ENCODE measurements at places on chromosomes 5 and 9.

DNA sequence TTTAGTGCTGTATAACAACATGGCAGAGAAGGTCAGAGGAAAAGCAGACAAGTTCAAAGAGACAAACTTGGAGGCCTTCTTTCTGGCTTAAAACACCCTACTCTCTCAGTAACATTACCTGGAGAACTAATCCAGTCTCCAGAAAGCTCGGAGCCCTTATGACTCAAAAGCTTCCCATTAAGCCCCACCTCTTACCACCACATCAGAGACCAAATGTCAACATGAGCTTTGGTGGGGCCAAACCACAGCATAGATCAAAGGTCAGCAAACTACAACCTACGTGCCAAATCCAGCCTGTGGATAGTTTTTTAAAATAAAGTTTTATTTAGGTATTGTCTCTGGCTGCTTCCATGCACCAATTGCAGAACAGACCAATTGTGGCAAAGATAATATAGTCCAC is 589.9 kb downstream of the DNAH5 start:
- DNase-seq: peak; percentile 28

- no peak for DNase-seq
These were observed 26.0 kb upstream of the SLC2A8 start for GRCh38 chr9:127370672-127371648.

DNA sequence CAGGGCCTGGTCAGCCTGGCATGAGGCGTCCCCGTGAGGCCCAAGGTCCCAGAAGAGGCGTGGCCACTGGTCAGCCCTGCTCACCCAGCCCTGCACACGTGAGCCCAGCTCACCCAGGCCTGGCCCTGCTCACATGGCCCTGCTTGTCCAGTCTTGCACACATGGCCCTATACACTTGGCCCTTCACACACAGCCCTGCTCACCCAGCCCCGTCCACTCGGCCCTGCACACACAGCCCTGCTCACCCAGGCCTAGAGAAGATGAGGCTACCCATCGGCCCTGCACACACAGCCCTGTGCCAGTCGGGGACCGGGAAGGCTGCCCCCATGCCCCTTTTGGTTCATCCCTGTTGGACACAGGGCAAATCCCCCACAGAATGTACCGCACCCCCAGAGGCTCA is 28.4 kb downstream of the ZDHHC11B start:
- DNase-seq: no peak

DNA sequence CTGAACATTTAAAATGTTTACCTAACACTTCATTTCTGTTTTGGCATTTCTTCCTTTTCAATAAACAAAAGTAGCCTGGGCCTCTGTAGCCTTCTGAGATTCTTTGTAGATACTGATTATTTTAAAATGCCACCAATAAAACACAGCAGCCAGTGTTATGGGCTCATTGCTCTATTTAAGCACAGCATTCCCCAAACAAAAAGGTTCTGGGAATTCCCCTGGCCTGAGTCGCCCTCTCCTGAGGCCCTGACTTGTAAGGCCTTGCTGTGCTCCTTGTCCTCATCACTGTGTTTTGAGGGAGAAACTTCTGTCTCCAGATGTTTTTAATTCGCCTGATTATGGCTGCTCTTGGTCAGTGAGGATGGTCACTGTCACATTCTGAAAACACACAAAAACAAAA is 33.0 kb upstream of the CTXN3 start:
- no peak for DNase-seq

DNA sequence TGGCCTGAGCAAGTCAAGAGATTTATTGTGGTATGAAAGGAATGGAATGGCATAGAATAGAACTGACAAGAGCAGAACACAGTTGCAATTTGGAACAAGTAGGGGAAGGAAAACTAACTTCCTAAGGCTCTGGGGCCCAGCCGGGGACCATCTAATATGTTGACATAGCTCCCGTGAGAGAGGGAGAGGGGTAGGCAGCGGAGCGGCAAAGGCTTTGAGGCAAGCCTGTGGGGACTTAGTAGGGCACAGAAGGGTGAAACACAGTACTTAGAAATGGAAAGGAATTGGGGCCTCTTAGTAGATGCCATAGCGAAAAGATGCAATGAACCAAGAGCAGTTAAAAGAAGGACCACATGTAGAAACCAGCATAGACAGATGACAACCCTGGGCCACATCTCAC is 11.8 kb upstream of the GNA14 start:
- no peak for DNase-seq

GRCh38 chr5:861442-862366 is 10.9 kb upstream of the ZDHHC11 start:
- no peak for DNase-seq

DNA sequence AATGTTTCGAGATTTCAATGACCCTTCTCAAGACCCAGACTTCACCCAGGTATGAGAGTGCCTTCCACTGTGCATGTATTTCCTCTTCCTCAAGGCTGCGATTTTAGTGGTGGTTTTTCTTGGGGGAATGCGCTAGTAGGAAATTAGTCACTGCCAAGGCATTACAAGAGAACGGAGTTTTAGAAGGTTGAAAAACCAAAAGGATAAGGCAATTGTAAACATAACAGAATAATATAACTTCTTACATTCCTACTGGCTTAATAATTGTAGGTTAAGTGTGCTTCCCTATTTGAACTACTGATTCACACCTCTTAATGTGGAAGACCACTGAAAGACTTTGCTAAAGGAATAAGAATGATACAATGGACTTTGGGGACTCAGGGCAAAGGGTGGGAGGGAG is 38.9 kb downstream of the ACO1 start:
- DNase-seq: no peak

DNA sequence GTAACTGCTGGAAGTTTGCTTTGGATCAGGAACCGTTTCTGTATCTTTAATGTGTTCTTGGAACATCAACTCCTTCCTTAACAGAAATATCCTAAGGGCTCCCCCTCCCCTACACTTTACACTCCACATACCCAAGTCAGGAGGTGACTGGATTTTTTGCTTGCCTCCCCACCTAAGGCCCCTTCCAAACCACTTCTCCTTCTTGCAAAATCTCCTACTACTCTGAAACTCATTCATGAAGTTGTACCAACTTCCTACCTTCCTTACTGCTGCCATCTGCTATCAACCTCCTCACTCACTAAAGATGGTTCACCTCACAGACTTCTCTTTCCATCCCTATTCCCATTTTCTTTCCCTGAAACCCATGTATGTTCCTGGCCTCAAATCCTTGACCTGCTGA is 16.1 kb downstream of the TXN start:
- no peak for DNase-seq

DNA sequence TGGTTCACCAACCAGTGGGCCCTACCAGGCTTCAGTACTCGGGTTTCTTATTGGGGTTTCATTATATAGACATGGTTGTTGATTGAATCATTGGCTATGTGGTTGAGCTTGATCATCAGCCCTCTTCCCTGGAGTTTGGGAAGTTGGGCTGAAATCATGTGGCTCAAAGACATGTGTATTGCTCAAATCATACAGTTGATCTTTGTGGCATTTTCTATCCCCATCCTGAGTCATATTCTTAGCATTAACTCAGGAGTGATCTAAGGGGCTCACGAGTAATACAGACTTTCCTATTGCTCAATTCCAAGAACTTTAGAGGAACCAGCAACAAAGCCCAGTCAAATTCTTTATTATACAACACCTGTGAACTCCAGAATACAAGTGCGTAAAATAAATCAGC is 66.2 kb downstream of the SMC5 start:
- no peak for DNase-seq

DNA sequence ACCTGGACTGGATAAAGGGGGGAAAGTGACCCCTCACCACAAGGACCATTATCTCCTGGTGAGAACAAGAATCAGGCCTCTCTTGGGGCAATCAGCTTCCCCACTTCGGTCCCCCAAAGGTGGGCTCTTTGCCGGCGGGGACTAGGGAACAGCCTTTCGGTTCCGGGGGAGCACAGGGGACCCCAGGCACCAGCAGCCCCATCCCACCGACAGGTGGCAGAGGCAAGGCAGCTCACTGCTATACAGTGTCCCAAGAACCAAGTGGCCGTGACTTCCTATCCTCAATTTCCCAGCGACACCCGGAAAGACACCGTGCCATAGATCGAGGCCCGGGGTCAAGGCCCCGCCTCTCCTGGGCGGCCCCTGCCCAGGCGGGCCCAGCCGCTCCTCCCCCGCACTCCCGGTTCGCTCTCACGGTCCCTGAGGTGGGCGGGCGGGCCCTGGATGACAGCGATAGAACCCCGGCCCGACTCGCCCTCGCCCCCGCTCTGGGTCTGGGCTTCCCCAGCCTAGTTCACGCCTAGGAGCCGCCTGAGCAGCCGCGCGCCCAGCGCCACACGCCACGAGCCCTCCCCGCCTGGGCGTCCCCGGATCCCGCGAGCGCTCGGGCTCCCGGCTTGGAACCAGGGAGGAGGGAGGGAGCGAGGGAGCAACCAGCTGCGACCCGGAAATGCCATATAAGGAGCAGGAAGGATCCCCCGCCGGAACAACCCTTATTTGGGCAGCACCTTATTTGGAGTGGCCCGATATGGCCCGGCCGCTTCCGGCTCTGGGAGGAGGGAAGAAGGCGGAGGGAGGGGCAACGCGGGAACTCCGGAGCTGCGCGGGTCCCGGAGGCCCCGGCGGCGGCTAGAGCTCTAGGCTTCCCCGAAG is 655 bp upstream of the EGR1 start:
- DNase-seq: peak; percentile 98

DNA sequence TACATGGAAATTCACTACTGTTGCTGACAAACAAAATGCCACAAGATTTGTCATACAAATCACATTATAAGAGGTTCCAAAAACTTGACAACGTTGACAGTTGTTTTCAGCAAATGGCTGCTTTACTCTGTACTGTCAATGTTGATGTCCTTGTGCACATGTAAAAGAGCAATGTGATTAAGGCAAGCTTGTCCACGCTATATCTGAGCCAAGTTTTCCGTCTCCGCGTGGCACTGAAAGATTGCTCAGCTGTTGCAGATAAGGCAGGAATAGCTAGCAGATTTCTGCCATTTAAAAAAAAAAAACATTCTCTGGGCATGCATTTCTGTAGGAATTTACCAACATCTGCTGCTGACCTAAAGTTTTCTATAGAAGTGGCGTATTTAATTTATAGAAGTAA is 46.4 kb upstream of the MEF2C start:
- DNase-seq: no peak

DNA sequence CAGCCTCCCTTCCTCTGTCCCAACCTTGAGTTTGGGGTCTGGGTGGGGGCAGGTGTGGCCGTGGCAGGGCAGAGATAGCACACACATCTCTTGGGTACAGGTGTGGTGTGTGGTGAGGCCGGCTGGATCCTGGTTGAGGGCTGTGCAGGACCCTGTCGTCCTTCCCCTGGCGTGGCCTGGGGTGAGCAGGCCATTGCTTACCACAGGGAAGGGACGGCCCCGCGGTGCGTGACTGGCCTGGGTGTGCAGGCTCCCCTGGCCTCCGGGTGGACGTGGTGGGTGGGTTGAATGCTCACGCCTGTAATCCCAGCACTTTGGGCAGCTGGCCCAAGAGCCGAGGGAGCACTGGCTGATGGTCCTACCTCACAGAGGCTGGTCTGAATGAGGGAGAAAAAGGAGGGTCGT is 1.2 kb downstream of the ARRDC1 start:
- DNase-seq: no peak

- no peak for DNase-seq
These were observed 2.5 kb downstream of the GPBP1 start for GRCh38 chr5:57176350-57176857.

GRCh38 chr9:96071815-96072124 is 196.3 kb downstream of the ERCC6L2 start:
- DNase-seq: no peak

GRCh38 chr5:51001227-51001923 is 334.9 kb downstream of the PARP8 start:
- no peak for DNase-seq

DNA sequence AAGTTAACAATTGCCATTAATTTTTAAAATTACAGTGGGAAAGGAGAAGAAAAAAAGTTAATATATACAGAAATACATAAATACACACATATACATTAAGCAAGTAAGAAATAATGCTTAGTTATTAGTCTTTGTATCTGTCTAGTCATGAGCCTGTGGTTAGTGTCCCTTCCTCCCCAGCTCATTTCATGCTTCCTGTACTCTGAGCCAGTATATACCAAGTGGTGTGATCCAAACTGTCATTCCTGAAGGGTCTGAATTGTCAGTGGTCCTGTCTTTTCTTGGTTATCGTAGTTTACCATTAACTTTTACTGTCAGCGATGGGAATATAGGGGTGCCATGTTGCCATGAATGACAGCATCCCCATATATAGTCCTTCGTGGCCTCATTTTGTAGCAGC is 24.2 kb upstream of the STOM start:
- DNase-seq: no peak

- DNase-seq: no peak
These were observed 218.1 kb downstream of the CETN3 start for GRCh38 chr5:90191352-90192045.

DNA sequence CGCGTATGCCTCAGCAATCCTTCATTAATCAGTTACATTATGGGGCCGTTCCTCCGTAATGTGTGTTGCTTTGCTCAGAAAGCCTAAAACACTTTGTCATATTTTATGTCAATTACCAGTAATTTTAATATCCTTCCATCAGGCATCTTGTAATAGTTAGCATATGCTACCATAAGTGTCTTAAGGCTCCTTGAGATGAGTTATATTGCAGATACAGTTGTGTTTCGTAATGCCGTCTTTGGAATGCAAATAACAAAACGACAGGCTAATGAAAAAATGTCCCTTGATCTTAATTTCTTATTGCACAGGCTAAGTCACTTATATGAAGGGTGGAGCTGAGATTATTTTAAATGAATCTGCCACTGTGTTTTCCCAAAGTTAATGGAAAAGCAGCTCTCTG is 50.5 kb downstream of the TBCA start:
- DNase-seq: no peak

DNA sequence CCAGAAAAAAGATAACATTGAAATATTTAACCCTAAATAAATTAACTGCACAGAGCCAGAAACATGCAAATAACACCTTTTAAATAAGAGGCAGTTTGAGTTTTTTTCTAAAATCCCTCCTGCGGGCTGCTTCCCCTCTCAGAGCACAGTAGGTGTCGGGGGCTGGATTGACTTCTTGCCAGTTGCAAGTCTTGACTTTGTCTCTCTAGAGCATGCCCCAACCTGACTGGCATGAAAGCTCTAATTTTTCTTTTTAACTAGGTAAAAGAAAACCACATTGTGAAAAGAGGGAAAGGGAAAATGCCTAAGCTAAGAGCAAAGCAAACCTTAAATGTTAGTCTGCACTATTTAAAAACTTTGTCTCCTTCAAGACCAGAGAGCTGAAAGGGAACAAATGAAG is 46.4 kb upstream of the DNAH5 start:
- no peak for DNase-seq

Data from Jurkat, Clone E6-1 (cell line).